ENCODE measurements at places on chromosomes 1 and 21. TPM values are rescaled to one million over a fixed set of nuclear protein-coding genes. Genes with fewer than 3 reads are reported as not detected.

- DNase-seq, result no peak
These were observed 22.3 kb upstream of the PLA2G4A start for GRCh38 chr1:186806477-186806876.

GRCh38 chr1:59271561-59272260 lies 25.2 kb upstream of the FGGY start:
- no peak for DNase-seq

- no peak for DNase-seq
These were observed 90.7 kb downstream of the JAK1 start for GRCh38 chr1:64875606-64876005.

GRCh38 chr1:66925944-66926343 lies 1.2 kb downstream of the MIER1 start:
- DNase-seq, result no peak

DNA sequence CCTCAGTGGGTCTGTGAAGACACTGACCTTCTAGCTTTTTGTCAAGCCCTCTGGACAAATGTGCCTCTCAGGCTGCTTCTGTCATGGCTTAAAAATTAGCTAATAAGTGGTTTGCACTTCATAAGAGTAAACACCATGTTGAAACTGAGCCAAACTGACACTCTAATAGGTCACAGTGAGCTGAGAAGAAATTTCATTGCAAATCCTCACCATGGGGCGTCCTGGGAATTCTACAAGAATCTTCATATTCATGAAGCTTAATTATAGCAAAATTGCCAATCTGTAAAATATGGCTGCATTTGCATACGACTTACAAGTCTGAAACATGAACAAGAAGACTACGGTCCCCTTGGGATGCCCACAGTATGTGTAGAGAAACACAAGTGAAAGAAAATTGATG lies 188.6 kb downstream of the DSCAM start:
- DNase-seq, result no peak

- DNase-seq, result no peak
These were observed 121.5 kb downstream of the LMO4 start for GRCh38 chr1:87450136-87450535.

- DNase-seq, result no peak
These were observed 54.6 kb upstream of the PRKACB start for GRCh38 chr1:84089465-84089864.

The BACE2 gene
- not detected for total RNA-seq

The TIE1 gene
- total RNA-seq, result not detected

The PARS2 gene
- not detected for total RNA-seq

The SLC6A9 gene
- not detected for total RNA-seq

The PIK3CD gene
- total RNA-seq, result 213 TPM
